ENCODE measurements at places on chromosomes 11 and 22.

DNA sequence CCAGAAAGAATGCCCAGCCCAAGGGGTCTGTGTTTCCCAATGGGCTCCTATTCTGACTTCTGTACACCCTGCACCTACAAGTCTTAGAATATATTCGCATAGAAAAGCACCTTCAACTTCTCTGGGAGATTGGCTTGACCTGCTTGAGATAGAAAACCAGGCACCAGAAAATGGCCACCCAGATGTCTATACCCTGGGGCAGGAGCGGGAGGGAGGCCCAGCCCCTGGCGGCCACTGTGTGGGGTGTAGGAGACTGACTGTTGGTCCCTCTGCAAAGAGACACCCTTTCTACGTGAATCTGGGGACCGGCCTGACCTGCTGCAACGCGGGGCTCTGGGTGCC, 8.5 kb downstream of the DENND6B start:
- no peak for DNase-seq

- no peak for DNase-seq
Observed at GRCh38 chr22:30855677-30856518, 112.7 kb downstream of the MORC2 start.

GRCh38 chr11:65625628-65626342, 10.2 kb downstream of the PCNX3 start:
- no peak for DNase-seq

DNA sequence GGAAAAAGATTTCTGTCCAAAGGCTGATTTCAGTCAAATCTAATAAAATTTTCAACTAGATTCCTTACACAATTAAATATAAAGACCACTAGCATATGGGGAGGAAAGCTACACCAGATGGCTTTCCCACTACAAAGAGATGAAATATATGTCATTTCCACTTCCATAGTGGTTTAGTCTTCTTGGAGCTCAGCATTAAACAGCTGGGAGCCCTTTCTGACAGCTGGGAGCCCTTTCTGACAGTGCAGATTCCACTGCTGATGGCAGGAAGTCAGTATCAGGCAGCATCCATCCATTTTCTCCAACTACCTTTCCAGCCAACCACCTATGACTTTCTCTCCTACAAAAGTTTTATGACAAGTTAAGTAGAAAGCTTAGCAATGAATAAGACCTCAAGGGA, 177.9 kb downstream of the RRAS2 start:
- DNase-seq, result no peak

DNA sequence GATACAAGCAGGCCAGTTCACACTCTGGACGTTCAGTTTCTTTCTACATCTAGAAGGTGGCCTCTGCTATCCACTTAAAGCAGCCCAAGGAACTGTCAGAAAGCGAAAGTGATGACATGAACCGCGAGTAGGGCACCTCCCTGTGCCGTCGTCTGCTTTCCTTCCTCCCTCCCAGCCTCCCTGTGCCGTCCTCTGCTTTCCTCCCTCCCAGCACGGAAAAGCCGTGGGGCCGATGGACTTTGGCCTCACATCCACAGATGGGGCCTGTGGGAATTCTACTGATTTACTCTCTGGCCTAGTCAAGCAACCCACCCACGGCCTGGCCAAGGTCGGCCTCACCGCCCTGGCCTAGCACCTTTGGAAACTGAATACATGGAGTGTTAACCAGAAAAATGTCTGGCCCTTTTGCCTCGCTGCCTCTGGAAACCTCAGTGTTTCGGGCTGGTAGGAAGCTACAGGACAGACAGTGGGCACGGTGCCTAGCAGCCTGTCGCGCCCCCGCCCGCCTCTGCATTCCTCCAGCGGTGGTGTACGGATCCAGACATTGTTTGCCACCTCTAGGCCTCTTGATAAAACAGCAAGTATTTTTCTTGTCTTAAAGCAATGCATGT, 14.2 kb downstream of the PEX26 start:
- DNase-seq, result no peak

DNA sequence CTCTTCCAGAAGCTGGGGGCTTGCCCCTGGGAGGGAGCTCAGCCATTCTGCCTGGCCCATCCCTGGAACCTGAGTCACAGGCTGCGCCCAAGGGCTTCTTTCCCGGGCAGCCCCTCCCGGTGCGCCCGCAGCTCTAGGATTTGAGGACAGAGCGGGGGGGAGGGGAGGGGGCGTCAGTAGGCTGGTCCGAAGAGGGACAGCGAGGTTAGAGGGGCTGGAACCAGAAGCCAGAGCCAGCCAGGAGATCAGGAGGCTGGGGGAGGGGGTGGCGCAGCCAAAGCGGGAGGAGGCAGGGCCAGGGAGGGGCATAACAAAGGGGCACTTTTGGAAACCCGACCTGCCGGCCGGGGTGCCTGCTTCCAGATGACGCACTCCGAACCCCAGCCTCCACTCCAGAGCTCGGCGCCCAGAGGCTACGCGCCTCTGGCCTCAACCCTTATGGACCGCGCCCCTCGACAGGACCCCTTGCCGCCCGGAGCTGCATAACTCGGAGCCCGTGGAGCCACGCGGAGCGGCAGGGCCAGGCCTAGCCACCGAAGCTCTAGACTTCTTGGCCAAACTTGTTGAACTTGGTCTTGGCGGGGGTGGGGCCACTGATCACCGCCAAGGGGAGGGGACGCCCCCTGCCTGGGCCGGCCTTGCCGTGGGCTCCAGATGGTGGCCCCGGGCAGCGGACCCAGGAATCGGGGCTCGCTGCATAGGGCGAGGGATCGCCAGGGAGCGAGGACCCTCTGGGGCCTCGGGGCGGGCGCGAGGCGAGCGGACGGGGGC, 744 bp downstream of the PACSIN3 start:
- DNase-seq, result peak; percentile 78

DNA sequence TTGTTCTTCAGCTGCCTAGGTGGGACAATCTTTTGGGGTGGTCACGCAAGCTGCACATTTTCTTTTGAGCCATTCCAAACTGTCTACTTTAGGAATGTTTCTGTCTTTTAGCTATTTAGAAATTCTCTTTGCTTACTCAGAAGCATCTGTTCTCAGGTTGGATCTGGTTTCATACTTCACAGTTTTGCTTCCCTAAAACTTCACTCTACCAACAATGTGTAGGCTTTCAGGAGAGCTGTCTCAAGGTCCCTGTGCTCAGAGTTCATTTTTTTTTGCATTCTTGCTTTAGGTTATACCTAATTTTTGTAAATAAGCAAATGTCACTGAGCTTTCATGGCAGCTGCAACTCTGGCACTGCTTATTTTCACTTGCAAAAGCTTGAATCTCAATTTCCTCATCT, 36.7 kb downstream of the CCDC90B start:
- no peak for DNase-seq

DNA sequence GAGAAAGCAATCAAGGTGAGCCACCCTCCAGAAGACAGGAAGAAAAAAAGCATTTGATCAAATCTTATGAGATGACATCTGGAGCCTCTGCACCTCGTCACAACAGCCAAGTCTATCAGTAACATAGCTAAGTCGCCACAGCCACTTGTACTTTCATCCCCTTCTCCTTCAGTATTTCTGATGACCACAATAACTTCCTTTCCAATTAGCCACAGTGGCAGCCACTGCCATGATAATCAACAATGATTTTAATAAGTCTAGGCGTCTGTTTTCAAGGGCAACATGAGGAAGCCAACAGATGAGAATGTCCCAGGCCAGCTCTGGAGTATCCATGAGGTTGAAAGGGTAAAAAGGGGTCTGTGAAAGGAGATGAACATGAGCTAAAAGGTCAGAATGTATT, 29.9 kb downstream of the RBFOX2 start:
- DNase-seq, result no peak

DNA sequence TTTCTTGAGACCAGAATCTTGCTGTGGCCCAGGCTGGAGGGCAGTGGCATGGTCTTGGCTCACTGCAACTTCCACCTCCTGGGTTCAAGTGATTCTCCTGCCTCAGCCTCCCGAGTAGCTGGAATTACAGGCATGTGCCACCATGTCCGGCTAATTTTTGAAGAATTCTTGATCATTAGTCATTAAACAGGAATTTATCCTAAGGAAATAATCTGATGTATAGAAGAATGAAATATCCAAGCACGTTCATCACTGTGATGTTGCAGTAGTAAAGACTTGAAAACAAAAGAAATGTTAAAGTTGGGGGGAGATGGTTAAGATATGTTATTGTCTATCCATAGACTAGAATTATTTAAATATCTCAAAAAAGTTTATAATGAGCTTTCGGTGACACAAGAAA, 23.6 kb downstream of the CBL start:
- DNase-seq, result no peak

DNA sequence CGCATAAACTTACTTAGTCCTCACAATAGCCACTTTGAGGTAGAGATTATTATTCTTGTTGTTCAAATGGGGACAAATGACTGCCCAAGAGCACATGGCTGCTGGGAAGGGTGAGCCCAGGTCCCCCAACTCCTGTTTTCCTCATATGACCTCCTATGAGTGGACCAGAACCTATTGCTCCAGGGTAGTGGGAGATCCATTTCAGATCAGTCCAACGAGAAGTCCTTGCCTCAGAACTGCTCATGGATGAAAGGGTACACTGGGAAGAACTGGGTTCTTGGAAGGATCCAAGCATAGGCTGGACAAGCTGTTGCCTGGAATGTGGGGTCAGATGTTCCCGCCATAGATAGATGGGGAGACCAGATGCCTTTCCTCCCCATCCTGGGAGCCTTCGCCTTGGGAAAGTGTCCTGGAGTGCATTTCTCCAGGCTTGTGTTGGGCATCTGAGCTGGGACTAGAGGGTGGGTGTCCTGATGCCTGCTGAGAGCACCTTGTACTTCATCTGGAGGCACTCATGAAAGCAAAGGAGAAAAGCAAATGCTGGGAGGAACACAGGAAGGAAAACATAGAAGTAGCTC, 146.3 kb upstream of the B3GAT1 start:
- DNase-seq, result peak; percentile 34

DNA sequence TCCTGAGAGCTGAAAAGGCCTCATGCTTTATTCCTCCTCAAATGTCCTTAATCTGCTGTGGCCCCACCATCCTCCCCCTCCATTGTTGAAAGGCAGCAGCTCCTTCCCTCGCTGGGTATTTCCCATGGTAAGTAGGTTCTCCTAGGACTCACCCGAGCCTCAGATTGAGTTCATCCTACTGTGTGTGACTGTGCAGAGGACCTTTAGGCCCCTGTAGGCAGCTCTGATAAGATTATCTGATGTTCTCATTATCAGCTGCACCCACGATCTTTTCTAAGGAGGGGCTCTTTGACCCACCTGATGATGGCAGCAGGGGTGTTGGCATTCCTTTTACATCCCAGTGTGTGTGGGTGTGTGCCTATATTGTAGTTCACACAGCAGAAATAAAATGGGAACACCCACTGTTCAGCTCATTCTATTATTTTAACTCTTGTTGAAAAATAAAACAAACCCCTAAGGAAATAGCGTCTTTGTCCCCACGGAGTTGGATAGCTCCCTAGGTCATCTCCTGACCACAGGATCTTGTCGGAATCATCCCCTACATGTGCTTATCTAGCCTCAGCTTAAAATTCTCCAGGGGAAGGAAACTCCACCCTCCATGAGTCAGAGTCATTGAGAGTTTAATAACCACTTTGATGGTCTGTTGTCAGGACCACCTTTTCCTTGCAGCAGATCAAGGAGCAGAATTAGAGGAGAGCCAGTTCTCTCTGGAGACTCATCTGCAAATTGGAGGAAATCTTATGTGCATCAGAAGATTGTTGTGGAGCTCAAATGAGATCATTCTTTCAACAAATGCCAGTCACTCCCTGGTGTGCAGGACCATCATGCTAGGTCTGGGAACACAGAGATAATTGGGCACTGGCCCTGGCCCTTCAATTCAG, 19.3 kb downstream of the ENDOD1 start:
- DNase-seq, result no peak

DNA sequence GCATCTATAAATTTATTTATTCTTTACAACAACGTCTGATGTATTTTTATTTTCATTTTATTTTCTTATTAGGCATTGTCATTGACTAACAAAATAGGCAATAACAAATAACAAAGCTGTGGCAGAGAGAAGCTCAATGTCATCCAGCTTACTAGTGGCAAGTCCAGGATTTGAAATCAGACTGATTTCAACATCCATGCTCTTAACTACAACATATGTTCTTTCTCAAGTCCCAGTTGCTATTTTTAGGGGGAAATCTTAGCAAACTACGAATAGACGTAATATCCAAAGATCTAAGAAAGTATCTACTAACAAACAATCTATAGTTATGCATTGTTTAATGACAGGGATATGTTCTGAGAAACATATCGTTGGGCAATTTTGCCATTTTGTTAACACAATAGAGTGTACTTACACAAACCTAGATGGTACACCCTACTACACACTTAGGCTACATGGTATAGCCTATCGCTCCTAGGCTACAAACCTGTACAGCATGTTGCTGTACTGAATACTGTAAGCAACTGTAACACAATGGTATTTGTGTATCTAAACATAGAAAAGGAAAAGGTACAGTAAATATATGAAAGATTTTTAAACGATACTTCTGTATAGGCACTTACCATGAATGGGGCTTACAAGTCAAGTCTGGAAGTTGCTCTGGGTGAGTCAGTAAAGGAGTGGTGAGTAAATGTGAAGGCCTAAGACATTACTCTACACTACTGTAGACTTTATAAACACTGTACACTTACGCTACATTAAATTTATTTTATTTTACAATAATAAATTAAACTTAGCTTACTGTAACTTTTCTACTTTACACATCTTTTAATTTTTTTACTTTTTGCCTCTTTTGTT, 151.3 kb downstream of the DLG2 start:
- no peak for DNase-seq

GRCh38 chr11:88194990-88195389, 19.7 kb upstream of the RAB38 start:
- no peak for DNase-seq

GRCh38 chr11:125218336-125218735, 53.8 kb downstream of the PKNOX2 start:
- no peak for DNase-seq

- no peak for DNase-seq
Observed at GRCh38 chr11:67400251-67400941, 1.3 kb downstream of the PPP1CA start.

GRCh38 chr11:125720781-125721180, 25.3 kb upstream of the PATE1 start:
- no peak for DNase-seq

GRCh38 chr11:31822927-31823643, 12.0 kb upstream of the PAX6 start:
- no peak for DNase-seq

GRCh38 chr11:3747704-3748103, 49.6 kb downstream of the NUP98 start:
- no peak for DNase-seq

- DNase-seq, result no peak
Observed at GRCh38 chr22:39362271-39362670, 12.5 kb downstream of the SYNGR1 start.

DNA sequence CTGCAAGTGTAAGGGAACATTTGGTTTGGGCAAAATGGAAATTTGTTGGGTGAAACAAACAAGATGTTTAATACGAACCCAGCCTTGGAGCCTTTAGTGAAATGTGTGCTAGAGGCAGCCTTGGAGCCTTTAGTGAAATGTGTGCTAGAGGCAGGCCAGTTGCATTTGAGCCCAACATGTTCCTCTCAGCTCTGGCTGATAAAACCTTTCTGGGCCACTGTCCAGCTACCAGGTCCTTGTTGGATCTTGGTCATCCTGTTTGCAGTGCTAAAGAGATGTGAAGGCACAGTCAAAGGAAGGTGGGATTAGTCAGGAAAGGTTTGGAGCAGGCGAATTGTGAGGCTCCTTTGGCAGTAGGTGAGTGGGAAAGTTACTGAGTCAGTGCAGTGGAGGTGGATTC, 48.9 kb downstream of the CEP164 start:
- DNase-seq, result no peak

- no peak for DNase-seq
Observed at GRCh38 chr22:29873943-29874342, 9.0 kb upstream of the MTMR3 start.
